ENCODE measurements at places on chromosomes 3 and 15.

GRCh38 chr3:167864552-167864874, 129.0 kb downstream of the SERPINI1 start:
- no peak for DNase-seq

DNA sequence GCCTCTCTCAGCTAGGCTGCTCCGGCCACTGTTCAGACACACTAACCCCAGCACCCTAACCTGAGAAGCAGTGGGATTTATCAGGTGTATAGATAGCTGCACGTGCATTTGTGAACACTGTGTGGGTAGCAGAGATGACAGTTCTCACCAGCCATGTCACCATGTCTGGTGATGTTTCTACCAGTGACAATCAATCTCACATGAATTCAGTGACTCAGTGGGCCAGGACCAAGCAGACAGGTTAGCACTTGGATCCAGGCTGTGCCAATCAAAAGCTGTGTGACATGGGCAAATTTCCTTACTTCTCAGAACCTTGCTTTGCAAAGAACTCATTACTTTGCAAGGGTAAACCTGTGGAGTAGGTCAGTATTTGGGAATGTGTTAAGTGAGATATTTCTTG, 65.3 kb upstream of the GATM start:
- no peak for DNase-seq

DNA sequence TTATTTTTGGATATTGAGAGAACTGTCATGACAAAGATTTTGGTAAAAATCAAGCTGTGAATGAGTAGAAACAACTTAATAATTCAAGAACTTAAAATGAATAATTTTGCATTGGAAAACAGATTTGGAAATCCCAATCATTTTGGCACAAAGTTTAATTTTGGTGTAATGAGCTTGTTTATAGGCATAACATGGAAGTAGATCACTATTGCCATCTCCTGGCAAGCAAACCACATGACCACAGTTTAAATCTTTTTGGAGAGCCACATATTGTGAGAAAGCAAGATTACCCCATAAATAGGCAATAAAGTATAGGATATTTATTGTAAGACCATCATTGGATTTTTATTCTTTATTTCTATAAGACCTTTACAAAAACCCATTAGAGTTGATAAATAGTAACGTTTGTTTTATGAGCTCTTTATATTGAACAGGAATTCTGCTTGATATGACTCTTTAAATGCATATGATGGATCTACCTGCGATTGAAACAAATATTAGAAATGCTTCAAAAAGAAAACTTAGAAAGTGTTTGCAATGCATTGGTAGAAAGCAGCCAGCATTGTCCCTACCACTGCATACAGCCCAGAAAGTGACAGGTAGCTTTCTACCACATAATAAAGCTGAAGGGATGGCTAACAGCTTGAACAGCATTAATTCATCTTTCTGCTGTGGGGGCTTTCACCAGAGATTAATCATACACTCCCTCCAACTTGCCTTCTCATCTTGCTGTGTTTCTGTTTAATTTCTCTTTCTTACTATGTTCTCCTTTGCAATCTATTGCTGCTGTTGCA, 766.8 kb downstream of the TBL1XR1 start:
- peak; percentile 2 for DNase-seq

GRCh38 chr15:56568466-56569167, 103.7 kb upstream of the MNS1 start:
- no peak for DNase-seq

- no peak for DNase-seq
Measured at GRCh38 chr15:75493732-75494131, 42.2 kb upstream of the SIN3A start.

DNA sequence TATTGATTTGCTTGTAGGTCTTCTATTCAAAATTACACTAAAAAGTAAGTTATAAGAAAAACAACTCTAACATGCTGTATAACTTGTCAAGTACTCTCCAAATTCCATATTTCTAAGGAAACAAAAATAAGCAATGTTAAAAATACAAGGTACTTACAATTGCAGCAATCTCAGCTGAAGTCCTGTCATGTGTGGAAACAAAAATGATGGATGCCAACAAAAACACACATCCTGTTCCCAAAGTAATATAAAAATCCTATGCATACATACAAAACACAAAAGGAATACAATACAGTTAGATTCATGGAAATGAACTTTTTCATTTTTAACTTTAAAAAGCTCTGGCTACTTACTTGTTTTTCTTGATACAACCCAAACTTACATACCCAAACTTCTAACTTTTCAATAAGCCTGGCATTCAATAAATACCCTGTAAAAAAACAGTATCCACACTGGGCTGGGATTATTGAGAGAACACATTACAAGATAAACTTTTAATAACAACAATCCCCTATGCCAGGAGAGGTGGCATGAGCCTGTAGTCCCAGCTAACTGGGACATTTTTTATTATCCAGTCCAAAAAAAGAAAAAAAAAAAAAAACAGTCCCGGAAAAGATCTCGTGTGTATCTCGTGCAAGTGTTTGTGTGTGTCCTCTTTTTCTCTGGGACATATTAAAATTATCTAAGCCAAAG, 14.7 kb downstream of the CMTM6 start:
- DNase-seq: no peak

DNA sequence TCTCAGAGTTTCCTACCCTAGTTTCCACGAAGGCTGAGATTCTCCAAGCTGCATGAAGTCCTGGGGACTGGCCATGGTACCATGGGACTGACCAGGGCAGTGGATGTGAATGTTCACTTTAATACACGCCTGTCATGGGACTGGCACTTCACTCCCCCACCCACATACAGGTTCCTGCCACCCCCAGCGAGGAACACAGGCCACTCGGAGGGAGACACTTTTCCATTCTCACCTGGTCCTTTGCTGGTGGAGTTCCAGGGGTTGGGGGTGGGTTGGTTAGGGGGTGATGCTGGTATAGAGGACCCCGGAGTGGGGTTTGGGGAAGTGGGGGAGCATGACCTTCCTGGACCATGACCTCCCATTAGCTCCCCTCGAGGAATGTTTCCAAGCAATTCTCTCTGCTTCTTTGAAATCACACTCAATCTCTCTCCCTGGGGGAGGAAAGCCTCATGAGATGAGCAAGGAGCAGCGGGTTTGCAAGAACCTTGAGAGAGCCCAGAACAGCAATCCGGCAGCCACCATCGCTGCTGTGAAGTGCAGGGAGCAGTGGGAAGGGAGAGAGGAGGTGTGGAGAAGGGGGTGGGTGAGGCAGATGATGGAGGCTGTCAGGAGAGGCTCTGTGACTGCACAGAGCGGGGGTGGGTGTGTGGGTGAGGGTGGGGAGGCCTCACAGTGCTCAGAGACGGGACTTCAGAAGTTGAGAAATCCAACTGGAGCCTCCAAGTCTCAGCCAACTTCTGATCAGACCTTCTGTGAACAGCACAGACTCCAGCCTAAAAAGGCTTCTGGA, 69.7 kb downstream of the ADCY5 start:
- no peak for DNase-seq

- peak; percentile 4 for DNase-seq
Measured at GRCh38 chr3:143751643-143752178, 96.6 kb downstream of the SLC9A9 start.

GRCh38 chr3:112379020-112379690, 46.2 kb downstream of the CD200 start:
- DNase-seq: no peak

DNA sequence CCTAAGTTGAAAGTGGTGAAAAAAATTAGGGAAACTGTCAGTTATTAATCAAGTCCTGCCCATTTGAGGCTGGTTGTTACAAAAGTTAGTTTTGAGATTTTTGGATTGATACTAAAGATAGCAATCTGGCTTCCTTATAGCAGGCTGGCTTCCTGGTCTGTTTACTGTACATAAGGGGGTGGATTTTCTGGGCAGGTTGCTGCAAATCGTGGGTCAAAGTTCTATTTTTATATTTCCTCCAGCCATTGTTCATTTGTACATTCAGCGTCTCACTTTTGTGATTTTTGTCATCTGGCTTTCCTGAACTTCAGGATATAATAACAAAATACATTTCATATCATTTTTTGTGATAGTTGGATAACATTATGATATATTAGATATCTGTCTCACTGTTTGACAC, 49.5 kb downstream of the CLDN1 start:
- DNase-seq: no peak

- no peak for DNase-seq
Measured at GRCh38 chr3:163852233-163852632, 1226.1 kb downstream of the SI start.

GRCh38 chr15:100170291-100171210, 171.2 kb downstream of the ADAMTS17 start:
- peak; percentile 43 for DNase-seq

GRCh38 chr3:123244128-123244527, 42.4 kb downstream of the SEC22A start:
- DNase-seq: no peak

DNA sequence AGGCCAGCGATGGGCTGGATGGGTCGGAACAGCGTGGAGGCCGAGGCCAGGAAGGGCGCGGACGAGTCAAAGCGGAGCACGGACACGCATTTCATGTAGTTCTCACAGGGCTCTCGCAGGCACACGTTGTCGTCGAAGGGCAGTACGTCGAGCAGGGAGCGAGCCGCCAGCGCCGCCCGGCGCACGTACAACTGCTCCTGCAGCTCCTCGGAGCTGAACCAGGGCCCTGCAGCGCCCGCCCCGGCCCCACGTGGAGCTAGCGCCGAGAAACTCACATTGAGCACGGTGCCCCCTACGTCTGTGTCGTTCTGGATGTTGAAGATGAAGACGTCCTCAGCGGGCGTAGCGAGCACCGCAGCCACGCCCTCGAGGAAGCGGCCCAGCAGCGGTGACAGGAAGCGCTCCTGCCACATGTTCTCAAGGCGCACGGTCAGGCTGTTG, 5.8 kb downstream of the CELSR3 start:
- peak; percentile 26 for DNase-seq

GRCh38 chr3:45603226-45603625, 8.7 kb downstream of the LIMD1 start:
- no peak for DNase-seq

GRCh38 chr3:129602730-129603560, 3.5 kb downstream of the PLXND1 start:
- no peak for DNase-seq

GRCh38 chr3:58573640-58574039, 3.6 kb downstream of the FAM107A start:
- no peak for DNase-seq

- DNase-seq: no peak
Measured at GRCh38 chr3:30343861-30344260, 262.5 kb upstream of the TGFBR2 start.

DNA sequence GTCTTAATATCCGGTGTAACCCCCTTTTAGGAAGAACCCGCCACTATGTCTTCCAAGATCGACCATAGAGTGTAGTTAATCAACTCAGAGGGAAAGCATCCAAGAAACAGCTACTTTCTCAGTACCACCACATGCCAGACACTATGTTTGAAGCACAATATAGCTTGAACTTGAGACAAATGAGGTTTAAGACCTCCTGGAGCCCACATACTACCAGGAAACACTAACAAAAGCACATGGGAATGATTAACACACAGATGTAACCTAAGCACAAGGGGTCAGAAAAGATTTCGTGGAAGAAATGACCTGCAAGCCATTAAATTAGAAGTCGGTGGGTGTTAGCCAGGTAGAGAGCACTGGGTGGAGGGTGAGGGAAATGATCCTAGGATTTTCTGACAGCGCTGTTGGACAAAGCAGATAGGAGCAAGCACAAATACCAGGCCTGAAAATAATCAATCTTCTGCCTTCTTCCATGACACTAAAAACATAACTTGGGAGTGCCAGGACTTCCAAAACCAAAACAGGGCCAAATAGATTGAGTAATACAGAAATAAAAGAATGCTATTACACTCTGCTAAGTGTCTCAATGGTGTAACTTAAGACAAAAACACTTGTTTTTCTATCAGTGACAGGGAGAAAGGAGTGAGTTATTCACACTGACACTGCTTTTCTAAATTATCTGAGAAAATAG, 213.7 kb downstream of the FOXP1 start:
- no peak for DNase-seq

DNA sequence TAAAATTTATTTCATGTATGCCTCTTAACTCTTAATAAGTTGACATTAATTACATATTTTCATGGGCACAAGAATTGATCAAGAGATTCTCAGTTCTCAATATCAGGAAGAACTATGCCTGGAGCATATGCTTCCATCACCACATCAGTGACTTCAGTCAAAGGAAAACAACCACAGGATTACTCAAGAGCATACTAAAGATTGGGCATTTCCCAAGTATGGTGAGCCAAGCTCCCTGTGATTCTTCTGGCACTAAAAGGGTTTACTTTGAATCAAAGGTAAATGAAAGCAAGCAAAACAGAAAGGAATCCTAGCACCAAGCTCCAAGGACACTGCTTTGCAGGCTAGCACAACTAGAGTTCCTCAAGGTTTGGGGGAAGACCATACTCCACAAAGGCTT, 44.6 kb downstream of the FMN1 start:
- DNase-seq: no peak

- no peak for DNase-seq
Measured at GRCh38 chr3:6449099-6449498, 411.8 kb upstream of the GRM7 start.

- no peak for DNase-seq
Measured at GRCh38 chr3:135268941-135269532, 474.0 kb downstream of the EPHB1 start.

GRCh38 chr15:40340740-40341400, at the start of gene CCDC9B:
TSS of gene CCDC9B (minus strand) at chr15:40340939. CDS start at chr15:40340819, 120 bp downstream.
- no peak for DNase-seq

- DNase-seq: no peak
Measured at GRCh38 chr3:53146319-53146891, 14.6 kb upstream of the PRKCD start.

- no peak for DNase-seq
Measured at GRCh38 chr15:101115786-101116680, 135.8 kb downstream of the CHSY1 start.

- no peak for DNase-seq
Measured at GRCh38 chr3:104878395-104878794, 488.3 kb upstream of the ALCAM start.

GRCh38 chr3:159881828-159882309, 106.8 kb upstream of the IL12A start:
- no peak for DNase-seq

GRCh38 chr3:59573911-59574310, 524.1 kb upstream of the CFAP20DC start:
- DNase-seq: no peak

DNA sequence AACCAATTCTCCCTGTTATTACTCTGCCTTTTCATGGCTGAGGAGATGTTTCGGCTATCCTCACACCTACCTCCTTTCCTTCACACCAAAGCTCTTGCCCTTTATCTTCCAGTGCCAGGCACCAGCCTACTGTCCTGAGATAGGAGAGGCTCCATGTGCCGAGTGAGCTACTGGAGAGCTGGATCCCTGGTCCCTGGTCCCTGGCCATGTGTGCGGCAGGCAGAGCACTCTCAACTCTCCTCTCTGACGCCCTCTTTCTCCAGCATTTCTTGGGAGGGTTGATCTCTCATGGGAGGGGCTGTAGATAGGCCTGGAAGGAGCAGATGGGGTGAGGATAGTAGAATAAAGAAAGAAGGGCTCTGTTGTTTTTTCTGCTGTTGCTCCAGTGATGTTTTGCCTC, 277.1 kb upstream of the UMPS start:
- no peak for DNase-seq

Measured in activated CD4-positive, alpha-beta T cell treated with anti-CD3 and anti-CD28 coated beads, Interleukin-2, Interleukin-4, amounts not matched to agents 100 ng/mL and 50 ng/mL, durations not matched to agents 16 hours and 8 hours (primary cell).